Right ventricle myocardium superior (tissue), 1 donor: ENCODE measurements at places on chromosomes 2 and 18. TPM values are rescaled to one million over a fixed set of nuclear protein-coding genes. Genes with fewer than 3 reads are reported as not detected.

The FOXI3 gene
- total RNA-seq, result not detected

The LDAH gene
- total RNA-seq, result 7.0 TPM

The EML6 gene
- total RNA-seq, result 0.56 TPM

The DTNB gene
- 4.5 TPM for total RNA-seq

The CD302 gene
- 19.7 TPM for total RNA-seq

The POTEF gene
- total RNA-seq, result not detected
